ENCODE measurements at places on chromosomes 16 and 17. TPM values are rescaled to one million over a fixed set of nuclear protein-coding genes. Genes with fewer than 3 reads are reported as not detected.

The NARF gene
- total RNA-seq = 65.4 TPM

DNA sequence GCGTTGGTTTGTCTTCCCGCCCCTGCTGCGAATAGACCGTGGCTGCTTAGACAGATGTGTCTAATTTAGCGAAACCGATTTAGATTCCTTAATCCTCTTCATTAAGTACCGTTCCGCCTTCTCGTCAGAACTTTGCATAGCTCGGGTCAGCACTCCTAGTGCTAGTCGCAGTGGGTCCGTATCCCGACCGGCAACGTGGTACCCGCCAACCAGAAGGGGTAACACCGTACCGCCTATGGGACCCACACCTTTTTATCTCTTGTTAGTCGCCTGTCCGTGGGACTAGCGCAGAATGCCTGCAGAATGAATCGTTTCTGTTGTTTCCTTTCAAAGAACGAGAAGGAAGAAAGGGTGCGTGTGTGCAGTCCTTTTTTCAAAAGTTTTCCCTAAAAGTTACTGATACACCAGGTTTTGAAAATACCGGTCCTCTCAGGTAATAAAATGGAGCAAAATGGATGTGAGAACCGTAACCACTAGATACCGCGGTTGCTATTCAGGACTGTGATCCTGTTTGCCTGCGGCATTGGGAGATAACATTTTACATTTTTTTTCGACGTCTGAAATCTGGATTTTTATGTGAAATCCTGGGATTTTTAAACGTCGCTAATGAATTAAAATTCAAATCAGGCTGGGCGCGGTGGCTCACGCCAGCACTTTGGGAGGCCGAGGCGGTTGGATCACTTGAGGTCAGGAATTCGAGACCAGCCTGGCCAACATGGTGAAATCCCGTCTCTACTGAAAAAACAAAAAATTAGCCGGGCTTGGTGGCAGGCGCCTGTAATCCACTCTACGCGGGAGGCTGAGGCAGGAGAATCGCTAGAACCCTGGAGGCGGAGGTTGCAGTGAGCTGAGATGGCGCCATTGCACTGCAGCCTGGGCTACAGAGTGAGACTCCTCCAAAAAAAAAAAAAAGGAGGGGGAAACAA lies 998 bp upstream of the SRSF1 start:
- peak; percentile 45 for DNase-seq
- no peaks in the 10 kb centered on the region for H3K27me3 ChIP-seq
- H3K27ac ChIP-seq = peak overlapping the region; percentile 99
- H3K4me1 ChIP-seq = peaks cover 31% of the 10 kb centered on the region
- peaks cover 54% of the 10 kb centered on the region for H3K36me3 ChIP-seq

DNA sequence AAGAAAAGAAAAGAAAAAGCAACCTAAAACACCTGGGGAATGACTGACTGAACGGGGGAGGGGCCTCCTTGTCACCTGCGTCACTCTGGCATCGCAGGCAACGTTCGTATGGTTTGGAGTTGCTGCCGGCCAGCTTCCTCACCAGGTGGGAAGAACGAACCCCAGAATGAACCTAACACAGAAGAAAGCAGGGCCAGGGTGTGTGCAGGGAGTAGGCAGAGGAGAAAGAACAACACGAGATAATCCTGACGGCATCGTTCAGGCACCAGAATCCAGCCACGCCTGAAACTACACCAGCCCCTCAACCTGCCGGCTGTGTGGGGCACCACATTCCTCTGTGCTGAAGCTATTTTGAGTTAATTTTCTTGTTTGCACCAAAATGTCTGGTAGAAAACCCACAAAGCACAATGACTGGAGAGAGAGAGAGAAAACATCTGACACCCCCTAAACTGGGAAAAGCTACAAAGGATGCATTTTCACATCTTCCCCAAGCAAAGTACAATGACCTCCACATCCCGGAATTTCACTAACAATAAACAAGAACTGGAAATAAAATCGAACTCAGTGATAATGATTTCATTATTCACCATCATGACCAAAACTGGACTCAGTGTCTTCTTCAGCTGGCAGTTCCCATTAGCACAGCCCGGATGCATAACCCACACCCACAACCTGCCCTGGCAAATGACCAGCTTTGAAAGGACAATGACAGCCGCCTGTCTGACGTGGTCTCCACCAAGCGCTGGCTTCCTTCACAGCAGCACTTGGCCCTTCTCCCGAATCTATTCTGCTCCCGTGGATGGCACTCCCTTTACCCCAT lies 23.6 kb downstream of the RAB40B start:
- no peaks in the 10 kb centered on the region for H3K36me3 ChIP-seq
- no peak overlapping the region for H3K4me3 ChIP-seq
- no peaks in the 10 kb centered on the region for H3K4me1 ChIP-seq
- H3K27ac ChIP-seq = no peak overlapping the region
- no peaks in the 10 kb centered on the region for H3K27me3 ChIP-seq

GRCh38 chr16:85331688-85332087 lies 219.4 kb upstream of the CIBAR2 start:
- DNase-seq = no peak

The ITGA2B gene
- total RNA-seq = 1.1 TPM

GRCh38 chr16:69917311-69917710 lies 33.8 kb upstream of the CLEC18A start:
- H3K4me1 ChIP-seq = no peaks in the 10 kb centered on the region
- no peak overlapping the region for H3K27ac ChIP-seq
- no peaks in the 10 kb centered on the region for H3K27me3 ChIP-seq
- H3K4me3 ChIP-seq = no peak overlapping the region
- no peak for DNase-seq

The KRT9 gene
- total RNA-seq = not detected

The ITGAD gene
- not detected for total RNA-seq

GRCh38 chr17:30256756-30257506 lies 21.4 kb upstream of the SLC6A4 start:
- peaks cover 34% of the 10 kb centered on the region for H3K36me3 ChIP-seq
- no peak overlapping the region for H3K27ac ChIP-seq
- no peak for DNase-seq

- H3K4me1 ChIP-seq = peaks cover 38% of the 10 kb centered on the region
- H3K27ac ChIP-seq = no peak overlapping the region
- peak; percentile 82 for DNase-seq
- no peaks in the 10 kb centered on the region for H3K36me3 ChIP-seq
- peak overlapping the region; percentile 36 for H3K4me3 ChIP-seq
These were observed 2.9 kb downstream of the GNAO1 start for GRCh38 chr16:56193951-56194726.

GRCh38 chr17:17713839-17714238 lies 32.6 kb downstream of the RAI1 start:
- peaks cover 35% of the 10 kb centered on the region for H3K4me1 ChIP-seq
- no peaks in the 10 kb centered on the region for H3K36me3 ChIP-seq
- H3K4me3 ChIP-seq = no peak overlapping the region
- no peak overlapping the region for H3K27ac ChIP-seq

The CDRT15L2 gene
- total RNA-seq = not detected

DNA sequence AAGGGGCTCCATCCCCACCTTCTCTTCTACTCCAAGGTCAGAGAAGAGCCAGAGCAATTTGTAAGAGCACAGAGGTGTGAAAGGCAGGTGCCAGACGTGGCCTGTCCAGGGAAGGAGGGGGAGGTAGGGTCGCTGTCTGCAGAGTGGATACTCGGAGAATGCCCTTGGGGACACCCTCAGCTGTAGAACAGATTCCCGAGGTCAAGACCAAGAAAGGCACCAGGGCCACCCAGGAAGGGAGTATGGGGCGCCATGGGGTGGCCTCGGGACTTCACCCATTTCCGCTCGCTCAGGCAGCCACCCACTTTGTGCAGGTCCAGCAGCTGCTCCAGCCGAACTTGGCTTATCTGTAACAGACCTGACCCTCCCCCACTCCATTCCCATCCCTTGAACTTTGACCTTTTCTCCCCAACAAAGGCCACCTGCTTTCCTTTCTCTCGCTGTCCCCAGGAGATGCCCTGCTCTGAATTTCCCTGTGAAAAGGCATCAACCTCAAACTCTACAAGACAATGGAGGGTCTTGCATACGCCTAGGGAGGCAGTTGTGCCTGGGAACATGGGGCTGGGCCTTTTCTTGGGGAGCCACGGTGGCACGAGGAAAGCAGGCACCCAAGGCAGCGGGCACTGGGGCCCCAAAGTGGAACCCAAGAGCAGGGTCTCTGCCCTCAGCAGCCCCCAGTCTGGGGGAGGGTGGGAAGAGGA lies 11.3 kb upstream of the AXIN2 start:
- H3K4me3 ChIP-seq = no peak overlapping the region
- no peaks in the 10 kb centered on the region for H3K4me1 ChIP-seq

DNA sequence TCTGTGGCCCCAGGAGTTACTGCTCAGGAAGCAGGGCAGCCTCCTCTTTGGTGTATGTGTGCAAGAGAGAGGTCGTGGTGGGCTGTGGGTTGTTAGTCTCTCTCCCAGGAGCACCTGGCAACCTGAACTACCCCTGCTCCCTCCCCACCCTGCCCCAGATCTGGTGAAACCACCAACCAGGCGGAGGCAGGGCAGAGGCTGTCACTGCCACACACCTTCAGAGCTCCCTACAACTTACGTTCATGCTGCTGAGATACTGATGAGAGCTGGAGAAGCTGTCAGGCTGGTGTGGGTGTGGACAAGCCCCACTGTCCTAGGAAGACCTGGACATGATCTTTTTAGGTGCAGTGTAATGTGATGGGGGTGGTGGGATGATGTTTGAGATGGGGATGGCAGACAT lies 24.3 kb downstream of the GOSR2 start:
- no peaks in the 10 kb centered on the region for H3K27me3 ChIP-seq
- no peak for DNase-seq
- H3K36me3 ChIP-seq = peaks cover 3% of the 10 kb centered on the region
- H3K27ac ChIP-seq = no peak overlapping the region
- no peak overlapping the region for H3K4me3 ChIP-seq
- H3K4me1 ChIP-seq = peaks cover 22% of the 10 kb centered on the region

DNA sequence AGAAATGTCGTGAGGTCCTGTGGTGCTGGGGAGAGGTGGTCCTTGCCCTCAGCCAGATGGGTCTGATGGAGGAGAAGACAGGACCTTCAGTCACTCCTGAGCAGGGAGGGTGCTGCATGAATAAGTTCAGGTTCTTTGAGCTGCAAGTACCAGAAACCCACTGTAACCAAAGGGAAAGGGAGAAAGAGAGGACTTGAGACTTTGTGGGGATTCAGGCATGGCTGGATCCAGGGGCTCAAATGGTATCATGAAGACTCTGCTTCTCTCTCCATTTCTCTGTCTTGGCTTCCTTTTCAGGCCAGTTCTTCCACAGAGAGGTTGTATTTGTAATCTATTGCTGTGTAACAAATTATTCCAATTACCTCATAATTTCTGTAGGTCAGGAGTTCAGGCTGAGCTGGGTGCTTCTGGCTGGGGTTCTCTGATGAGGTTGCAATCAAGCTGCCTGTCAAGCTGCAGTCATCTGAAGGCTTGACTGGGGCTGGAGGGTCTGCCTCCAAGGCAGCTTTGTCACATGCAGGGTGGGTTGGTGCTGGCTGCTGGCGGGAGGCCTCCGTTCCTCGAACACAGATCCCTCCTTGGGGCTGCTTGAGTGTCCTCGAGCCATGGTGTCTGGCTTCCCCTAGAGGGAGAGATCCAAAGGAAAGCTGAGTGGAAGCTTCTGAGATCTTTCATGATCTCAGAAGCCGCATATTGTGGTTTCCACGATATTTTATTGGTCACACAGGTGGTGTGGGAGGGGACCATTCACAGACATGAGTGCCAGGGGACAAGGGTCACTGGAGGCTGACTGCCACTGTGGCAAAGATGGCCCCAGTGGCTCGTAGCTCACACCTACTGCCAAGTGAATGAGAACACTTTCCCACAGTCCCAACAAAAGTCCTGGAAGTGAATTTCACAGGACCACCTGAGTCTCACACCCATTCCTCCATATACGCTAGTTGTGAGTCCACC lies 5.9 kb upstream of the ADCY7 start:
- H3K4me1 ChIP-seq = peaks cover 44% of the 10 kb centered on the region
- no peaks in the 10 kb centered on the region for H3K36me3 ChIP-seq
- no peak overlapping the region for H3K4me3 ChIP-seq
- no peak for DNase-seq
- H3K27me3 ChIP-seq = no peaks in the 10 kb centered on the region

- H3K4me1 ChIP-seq = peaks cover 2% of the 10 kb centered on the region
- peak; percentile 71 for DNase-seq
- H3K4me3 ChIP-seq = no peak overlapping the region
- no peaks in the 10 kb centered on the region for H3K36me3 ChIP-seq
These were observed 26.2 kb upstream of the OSGIN1 start for GRCh38 chr16:83926726-83927397.

- no peak overlapping the region for H3K27ac ChIP-seq
- no peak overlapping the region for H3K4me3 ChIP-seq
- H3K27me3 ChIP-seq = no peaks in the 10 kb centered on the region
- no peaks in the 10 kb centered on the region for H3K4me1 ChIP-seq
- DNase-seq = no peak
- H3K36me3 ChIP-seq = no peaks in the 10 kb centered on the region
These were observed 745.2 kb downstream of the WWOX start for GRCh38 chr16:78844682-78845081.

GRCh38 chr16:82796047-82796446 lies 169.3 kb downstream of the CDH13 start:
- no peak for DNase-seq
- H3K27me3 ChIP-seq = no peaks in the 10 kb centered on the region
- H3K4me1 ChIP-seq = peaks cover under 1% of the 10 kb centered on the region
- no peaks in the 10 kb centered on the region for H3K36me3 ChIP-seq

The BICDL2 gene
- 0.77 TPM for total RNA-seq

DNA sequence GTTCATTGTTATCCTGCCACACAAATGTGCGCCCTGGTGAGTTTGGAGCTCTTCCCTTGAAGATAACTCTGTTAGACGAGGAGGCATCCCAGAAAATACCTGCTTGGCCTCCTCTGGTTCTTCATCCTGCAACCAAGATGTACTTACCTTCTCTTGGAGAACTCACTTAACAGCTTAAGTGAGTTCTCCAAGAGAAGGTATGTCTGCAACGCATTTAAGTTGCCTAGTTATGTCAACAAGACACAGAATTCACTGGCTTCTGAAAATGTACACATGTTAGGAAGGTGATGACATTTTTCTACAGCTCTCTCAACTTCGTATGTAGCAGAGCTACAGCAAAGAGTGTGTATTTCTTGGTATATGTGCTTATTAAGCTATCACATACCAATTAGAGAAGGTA lies 78.6 kb upstream of the NOG start:
- H3K36me3 ChIP-seq = no peaks in the 10 kb centered on the region
- no peak overlapping the region for H3K4me3 ChIP-seq
- H3K4me1 ChIP-seq = no peaks in the 10 kb centered on the region
- peaks cover 3% of the 10 kb centered on the region for H3K27me3 ChIP-seq
- no peak for DNase-seq

The CDK5R1 gene
- total RNA-seq = 10.2 TPM

The ITGAX gene
- 4.4 TPM for total RNA-seq

All from activated CD8-positive, alpha-beta T cell treated with anti-CD3 and anti-CD28 coated beads for 36 hours (primary cell).